Activated CD4-positive, alpha-beta T cell treated with anti-CD3 and anti-CD28 coated beads for 1 hour (primary cell): ENCODE measurements at places on chromosomes 7 and 10.

DNA sequence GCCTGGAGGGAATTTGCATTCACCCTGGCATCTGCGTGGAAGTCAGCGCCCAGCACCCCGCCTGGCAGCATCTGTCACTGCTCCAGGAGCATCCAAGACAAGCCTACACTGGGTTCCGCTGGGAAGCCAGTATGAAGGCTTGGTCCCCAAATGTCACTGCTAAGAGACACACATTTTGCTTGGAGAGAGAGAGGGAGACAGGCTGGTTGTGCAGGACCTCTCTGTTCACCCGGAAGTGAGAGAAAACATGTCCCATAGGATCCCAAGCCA is 119.5 kb downstream of the SEC23IP start:
- no peak for DNase-seq

DNA sequence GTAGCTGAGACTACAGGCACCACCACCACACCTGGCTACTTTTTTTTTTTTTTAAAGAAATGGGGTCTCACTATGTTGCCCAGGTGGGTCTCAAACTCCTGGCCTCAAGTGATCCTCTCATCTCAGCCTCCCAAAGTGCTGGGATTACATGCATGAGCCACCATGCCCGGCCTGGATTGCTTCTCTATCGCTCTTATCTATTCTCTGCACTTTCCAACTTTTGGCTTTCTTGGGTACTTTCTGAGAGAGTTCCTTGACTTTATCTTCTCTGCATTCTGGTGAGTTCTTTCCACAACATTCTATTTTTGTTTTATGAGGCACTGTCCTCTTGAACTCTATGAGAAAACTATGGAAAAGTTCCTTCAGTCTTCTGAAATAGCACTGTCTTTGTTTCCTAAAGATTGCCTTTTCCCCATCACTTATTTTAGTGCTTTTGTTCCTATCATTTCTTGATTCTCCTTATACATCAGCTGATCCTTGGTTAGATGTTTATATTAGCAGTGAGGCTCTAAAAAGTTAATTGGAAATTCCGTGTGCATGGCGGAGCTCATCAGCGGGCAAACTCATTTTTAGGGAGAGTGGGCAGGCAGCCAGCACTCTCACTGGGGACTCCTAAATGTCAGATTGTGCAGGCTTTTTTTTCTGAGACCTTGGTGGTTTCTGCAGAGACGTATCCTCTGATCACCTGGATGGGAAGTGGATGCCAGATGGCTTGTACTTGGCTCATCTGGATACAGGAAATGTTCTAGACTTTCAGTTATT is 43.9 kb downstream of the HIP1 start:
- no peak for DNase-seq

GRCh38 chr10:131641898-131642297 is 258.9 kb upstream of the PPP2R2D start:
- no peak for DNase-seq

DNA sequence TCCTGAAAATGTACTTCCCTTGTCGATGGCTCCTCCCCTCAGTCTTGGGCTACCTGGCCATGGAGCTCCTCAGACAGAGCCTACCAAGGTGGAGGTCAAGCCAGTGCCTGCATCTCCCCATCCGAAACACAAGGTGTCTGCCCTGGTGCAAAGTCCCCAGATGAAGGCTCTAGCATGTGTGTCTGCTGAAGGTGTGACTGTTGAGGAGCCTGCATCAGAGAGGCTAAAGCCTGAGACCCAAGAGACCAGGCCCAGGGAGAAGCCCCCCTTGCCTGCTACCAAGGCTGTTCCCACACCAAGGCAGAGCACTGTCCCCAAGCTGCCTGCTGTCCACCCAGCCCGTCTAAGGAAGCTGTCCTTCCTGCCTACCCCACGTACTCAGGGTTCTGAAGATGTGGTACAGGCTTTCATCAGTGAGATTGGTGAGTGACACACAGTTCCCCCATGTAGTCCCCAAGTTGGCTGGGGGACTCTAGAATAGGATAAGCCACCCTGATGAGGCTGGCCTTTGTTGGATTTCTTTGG is 8.8 kb downstream of the PPRC1 start:
- no peak for DNase-seq

DNA sequence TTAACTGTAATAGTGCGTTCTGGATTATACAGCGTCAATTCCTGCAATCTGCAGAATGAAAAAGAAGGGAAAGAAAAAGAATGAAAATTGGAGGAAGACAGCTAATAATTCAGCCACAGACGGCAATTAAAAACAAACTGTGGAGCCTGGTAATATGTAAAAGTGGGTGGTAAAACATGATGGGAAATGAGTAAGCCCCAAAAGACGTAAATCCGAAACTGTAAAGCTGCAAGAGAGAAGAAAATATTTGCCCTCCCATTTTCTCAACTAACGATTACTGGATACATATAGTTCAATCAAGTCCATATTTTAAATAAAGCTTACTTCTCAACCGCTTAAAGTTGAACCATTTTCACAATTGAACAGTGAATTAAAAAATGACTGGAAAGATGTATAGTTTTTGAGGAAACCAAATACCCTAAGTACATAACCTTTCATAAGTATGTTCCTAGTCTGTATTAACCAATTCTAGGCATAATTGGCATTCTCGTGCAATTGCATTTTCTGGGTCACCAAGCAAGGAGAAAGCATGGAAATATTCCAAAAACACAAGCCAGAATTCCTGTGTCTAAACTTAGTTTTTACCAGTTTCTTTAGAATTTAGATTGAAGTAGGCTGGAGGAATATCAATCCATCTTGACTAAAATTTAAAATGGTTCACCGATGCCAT is 44.8 kb downstream of the MALSU1 start:
- no peak for DNase-seq

GRCh38 chr7:48964074-48964473 is 39.7 kb downstream of the CDC14C start:
- no peak for DNase-seq

GRCh38 chr10:24982319-24983112 is 30.1 kb upstream of the PRTFDC1 start:
- DNase-seq, result no peak

GRCh38 chr10:115818012-115818411 is 455.0 kb downstream of the GFRA1 start:
- no peak for DNase-seq

GRCh38 chr10:119166118-119166500 is 595 bp upstream of the SFXN4 start:
- no peak for DNase-seq

- no peak for DNase-seq
Observed at GRCh38 chr7:55059021-55059420, 40.2 kb downstream of the EGFR start.

DNA sequence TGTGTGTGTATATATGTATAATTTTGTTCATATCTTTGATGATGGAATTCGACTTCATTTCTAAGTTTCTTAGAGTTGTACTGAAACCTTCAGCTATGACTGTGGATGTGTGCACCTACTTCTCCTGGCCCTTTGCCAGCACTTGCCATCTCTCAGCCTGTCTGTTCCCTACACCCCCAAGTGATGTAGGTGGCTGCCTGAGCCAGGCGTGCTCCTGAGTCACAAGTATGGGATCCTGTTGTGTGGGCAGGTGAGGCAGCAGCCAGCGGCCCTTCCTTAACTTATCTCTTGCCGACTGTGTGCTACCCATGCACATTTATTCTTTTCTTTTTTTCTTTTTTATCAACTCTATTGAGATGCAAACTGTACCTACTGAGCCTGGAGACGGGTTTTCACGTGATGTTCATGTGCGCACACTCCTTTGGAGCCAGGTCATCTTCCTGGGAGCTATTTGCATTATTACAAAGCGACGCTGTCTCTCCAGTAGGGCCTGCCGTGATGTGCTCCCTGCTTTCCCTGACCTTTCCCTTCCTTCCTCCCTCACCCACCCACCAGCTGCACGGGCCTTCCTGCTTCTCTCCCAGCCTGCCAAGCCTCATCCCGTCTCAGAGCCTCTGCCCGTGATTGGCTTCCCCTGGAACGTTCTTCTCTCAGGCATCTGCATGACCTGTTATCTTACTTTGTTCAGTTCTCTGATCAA is 31.3 kb upstream of the GALNT11 start:
- DNase-seq, result no peak

- DNase-seq, result peak; percentile 55
Observed at GRCh38 chr7:102426268-102427018, 6.9 kb upstream of the ORAI2 start.

- no peak for DNase-seq
Observed at GRCh38 chr7:129468087-129468486, 33.9 kb downstream of the STRIP2 start.

- DNase-seq, result no peak
Observed at GRCh38 chr7:157347217-157347904, 10.6 kb downstream of the DNAJB6 start.

GRCh38 chr10:43145311-43145710 is 7.1 kb downstream of the CSGALNACT2 start:
- DNase-seq, result no peak

DNA sequence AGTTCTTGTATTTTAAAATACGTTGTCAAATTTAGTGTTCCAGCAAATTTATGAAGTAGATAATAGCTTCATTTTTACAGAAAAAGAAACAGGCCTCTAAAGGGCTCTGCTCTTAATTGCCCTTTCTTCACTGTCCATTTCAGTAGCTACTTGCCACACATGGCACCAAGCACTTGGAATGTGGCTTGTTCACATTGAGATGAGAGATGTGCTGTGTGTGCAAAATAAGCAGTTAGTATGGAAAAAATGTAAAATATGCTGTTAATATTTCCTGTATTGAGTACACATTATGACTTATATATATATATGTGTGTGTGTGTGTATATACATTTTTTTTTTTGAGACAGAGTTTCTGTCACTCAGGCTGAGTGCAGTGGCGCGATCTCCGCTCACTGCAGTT is 19.5 kb downstream of the RBM33 start:
- no peak for DNase-seq

- DNase-seq, result no peak
Observed at GRCh38 chr10:70459061-70459773, 17.7 kb upstream of the NODAL start.

DNA sequence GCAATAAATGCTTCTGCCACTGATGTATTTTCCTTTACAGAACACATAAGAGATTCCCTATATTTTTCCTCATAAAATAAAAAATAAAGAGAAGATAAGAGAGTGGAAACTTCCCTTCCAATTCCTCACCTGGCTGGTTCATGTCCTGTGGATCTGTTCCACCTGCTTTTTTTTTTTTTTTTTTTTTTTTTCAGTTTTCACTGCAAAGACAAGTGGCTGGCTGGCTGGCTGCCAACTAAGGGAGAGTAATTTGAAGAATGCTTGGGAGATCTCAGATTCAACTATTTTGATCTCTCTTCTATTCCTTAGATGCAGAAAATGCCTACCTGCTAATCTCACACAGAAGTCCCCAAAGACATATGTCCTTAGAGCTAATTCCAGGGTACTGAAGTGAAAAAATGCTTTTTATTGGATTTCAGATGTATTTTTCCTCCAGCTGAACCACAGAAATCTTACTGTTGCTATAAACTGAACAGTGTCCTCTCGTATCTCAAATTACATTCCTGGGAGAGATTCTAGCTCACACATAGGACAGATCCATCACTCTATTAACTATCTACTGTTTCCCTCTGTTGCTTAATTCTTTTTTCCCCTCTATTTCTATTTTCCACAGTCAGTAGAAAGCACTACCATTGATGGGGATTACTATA is 120.8 kb downstream of the NRCAM start:
- DNase-seq, result no peak

DNA sequence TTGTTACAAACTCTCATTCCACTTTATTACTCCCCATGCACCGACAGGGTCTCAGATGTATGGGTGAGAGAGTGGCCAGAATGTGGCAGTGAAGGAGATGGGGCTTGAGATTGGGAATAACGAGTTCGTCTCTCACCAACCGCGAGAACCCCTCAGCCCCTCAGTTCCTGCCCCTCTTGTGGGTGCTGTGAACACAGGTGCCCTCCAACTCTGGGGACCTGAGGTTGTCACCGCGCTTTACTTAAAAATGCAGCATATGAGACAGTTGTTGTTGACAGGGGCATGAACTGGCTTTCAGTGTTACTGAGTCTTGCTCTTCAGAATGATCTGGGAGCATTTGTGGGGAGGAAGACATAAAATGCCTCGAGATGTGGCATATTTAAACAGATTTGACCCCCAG is 290.0 kb downstream of the WDR37 start:
- no peak for DNase-seq

GRCh38 chr10:49367600-49367999 is 28.3 kb downstream of the DRGX start:
- no peak for DNase-seq

GRCh38 chr10:116961406-116962251 is 43.4 kb downstream of the SHTN1 start:
- no peak for DNase-seq

DNA sequence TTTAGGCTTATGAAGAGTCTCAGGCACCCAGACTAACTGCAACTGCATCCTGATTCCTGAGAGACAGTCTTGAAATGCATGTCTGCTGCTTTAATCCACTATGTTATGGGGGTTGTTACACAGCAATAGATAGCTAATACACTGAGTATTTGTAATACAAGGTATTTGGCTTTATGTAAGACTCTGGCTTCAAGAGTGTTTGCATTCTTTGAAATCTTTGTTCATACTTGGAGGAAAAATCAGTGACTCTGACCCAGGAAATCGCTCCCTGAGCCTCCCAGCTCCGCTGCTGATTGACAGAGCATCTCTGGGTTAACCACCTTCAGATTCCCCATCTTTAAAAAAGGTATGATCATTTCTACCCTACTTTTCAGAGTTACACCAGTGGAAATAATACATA is 133.9 kb downstream of the MTPAP start:
- DNase-seq, result no peak

GRCh38 chr10:113533801-113534200 is 19.1 kb upstream of the HABP2 start:
- DNase-seq, result no peak

- no peak for DNase-seq
Observed at GRCh38 chr10:71965623-71966022, 1.4 kb downstream of the CHST3 start.

GRCh38 chr10:26090026-26090425 is 126.5 kb upstream of the GAD2 start:
- no peak for DNase-seq

DNA sequence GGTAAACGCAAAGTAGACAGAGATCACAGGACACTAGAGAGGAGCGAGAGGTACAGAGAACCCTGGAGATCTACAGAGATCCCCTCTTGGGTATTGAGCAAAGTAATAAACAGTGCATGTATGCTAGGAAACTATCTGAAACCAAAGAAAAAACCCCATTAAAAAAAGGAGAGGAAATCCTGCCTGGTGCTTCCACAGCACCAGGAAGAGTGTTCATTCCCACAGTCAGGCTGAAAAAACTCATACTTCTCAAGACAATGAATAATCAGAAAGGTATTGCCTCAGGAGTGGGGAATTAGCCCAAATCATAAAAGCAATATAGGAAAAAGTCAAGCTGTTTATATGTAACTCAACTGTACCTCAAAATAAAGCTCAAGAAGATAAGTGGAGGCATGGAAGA is 59.1 kb downstream of the ANKRD26 start:
- DNase-seq, result no peak
